Iris pigment epithelial cell (primary cell): ENCODE measurements at places on chromosomes 7 and 10.

GRCh38 chr10:70234668-70235447 lies 1.6 kb upstream of the PPA1 start:
- DNase-seq: peak; percentile 93

DNA sequence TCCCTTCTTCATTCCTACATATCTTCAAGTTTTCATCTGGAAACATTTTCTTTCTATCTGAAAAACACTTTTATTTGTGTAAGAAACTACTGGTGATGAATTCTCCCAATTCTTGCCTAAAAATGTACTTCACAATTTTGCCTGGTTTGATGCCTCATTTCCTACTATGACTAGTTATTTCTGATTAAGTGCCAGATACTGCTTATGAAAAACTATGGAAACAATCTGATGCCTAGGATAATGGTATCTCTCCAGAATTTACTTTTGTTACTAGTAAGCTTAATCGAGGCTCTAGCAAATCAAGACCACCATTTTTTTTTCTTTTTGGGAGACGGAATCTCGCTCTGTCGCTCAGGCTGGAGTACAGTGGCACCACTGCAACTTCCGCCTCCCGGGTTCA lies 31.3 kb downstream of the CACUL1 start:
- DNase-seq: peak; percentile 53

DNA sequence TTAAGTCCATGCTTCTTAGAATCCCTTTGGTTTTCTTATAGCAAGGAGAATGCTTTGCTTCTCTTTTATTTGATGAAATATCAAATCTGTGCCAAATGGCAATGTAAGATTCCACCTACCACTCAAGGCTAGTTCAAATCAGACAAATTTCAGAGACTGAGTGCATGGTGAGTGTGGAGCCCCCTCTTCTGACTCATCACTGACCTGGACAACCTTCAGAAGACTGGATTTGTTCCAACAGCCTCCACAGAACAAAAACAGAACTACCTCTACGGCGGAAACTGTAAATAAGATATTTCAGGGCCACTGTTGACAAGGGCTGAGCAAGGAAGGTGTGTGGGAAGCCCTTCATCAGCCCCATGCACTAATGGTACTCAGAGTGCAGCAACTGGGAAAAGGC lies 21.1 kb downstream of the NCAPG2 start:
- DNase-seq: peak; percentile 60

DNA sequence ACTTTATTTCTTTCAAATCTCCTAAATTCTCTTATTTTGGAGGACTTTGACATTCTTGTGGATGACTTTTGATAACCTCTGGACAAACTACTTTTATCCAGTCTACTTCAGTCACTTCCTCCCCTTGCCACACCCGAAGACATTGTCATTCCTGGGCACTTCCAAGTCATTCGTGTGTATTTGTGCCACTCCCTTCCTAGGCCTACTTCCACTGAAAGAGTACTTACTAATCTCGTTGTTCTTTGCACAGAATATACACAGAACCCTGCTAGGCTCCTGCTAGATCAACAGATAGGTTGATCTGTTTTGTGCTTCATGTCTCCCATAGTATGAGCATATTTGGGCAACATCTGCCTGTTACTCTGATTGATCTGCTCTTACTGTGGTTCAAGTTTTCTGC lies 355.4 kb downstream of the HGF start:
- peak; percentile 11 for DNase-seq

- DNase-seq: no peak
Measured at GRCh38 chr10:123722351-123722750, 56.2 kb downstream of the GPR26 start.

GRCh38 chr7:44978511-44979366 lies at the start of gene MYO1G:
MYO1G (minus strand) TSS chr7:44979015; CDS start chr7:44978961, 54 bp downstream.
- DNase-seq: no peak

GRCh38 chr10:52615756-52616394 lies 156.7 kb downstream of the MBL2 start:
- DNase-seq: peak; percentile 16

DNA sequence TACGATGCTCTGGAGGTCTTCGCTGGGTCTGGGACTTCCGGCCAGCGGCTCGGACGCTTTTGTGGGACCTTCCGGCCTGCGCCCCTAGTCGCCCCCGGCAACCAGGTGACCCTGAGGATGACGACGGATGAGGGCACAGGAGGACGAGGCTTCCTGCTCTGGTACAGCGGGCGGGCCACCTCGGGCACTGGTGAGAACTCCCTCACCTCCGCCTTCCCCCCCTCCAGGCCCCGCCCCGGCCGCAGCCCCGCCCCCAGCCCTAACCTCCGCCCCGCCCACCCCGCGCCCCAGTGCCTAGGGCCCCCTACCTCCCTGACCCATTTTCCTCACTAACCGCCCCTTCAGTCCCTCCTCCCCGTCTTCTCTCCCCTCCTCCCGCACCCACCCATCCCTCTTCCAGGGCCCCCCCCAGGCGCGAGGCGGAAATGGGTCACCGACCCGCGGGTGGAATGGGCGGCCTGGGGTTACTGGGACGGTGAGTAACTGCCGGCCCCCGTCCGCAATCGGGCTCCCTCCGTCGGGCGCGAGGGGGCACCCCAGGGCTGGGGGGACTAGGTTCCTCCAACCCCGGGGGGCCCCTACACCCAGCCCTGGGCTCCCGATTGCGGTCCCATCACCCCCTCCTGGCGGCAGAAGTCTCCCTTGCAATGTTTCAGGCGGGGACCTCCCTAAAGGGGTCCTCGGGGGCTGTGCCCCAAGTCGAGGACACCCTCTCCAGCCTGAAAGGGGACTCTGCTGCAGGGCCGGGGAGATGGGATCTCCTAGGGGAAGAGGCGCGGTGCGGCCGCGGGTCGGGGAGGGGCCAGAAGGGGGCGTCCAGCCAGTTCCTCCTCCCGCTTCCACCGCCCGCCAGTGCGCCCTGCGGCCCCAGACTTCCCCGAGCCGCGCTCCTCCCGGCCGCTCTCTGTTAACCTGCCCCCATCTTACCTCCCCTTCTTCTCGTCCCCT lies 2.1 kb downstream of the PCOLCE start:
- peak; percentile 65 for DNase-seq

DNA sequence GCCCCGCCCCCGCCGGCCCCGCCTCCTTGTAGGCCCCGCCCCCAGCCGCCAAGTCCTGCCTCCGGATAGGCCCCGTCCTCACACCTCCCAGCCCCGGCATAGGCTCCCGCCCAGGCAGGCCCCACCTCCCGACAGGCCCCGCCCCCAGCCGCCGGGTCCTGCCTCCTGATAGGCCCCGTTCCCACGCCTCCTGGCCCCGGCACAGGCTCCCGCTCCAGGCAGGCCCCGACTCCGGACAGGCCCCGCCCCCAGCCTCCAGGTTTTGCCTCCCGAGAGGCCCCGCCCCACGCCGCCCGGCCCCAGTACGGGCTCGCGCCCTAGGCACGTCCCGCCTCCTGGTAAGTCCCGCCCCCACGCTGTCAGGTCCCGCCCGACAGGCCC lies 232 bp upstream of the MICALL2 start:
- DNase-seq: peak; percentile 98

DNA sequence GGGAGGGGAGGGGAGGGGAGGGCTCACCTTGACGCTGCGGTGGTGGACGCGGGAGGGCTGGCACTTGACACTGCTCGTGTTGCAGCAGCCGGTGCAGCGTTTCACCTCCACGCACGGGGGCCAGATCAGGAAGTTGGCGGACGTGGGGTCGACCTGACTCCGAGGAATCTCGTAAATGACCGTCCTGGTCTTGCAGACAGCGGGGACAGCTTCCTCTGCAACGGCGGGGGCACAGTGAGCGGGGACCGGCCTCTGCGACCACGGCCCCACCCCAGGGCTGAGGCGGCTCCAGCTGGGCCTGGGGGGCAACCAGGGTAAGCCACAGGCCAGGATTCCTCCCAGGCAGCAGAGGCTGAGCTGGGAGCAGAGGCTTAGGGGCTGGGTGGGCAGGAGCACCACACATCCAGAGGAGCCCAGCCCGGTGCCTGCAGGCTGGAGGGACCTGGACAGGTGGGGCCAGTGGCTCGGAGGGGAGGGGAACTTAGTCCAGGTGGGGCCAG lies 8.8 kb downstream of the PDGFA start:
- DNase-seq: no peak

DNA sequence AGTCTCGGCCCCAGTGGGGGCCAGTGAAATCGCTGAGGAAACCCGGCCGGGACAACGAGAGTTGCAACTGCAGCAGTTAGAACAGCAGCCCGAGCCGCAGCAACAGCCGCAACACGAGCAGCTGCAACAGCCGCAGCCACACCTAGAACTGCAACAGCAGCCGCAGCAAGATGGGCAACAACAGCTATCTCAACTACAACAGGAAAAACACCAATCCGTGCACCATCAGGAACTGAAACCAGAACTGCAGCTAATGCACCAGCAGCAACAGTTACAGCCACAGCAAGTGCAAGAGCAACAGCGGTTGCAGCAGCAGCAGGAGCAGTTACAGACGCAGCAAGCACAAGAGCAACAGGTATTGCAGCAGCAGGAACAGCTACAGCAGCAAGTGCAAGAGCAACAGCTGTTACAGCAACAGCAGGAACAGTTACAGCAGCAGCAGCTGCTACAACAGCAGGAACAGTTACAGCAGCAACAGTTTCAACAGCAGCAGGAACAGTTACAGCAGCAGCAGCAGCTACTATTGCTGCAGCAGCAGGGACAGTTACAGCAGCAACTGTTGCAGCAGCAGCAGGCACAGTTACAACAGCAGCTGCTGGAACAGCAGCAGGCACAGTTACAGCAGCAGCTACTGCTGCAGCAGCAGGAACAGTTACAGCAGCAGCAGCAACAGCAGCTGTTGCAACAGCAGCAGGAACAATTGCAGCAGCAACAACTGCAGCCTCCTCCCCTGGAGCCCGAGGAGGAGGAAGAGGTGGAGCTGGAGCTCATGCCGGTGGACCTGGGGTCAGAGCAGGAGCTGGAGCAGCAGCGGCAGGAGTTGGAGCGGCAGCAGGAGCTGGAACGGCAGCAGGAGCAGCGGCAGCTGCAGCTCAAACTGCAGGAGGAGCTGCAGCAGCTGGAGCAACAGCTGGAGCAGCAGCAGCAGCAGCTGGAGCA lies 6.1 kb downstream of the ZNF853 start:
- no peak for DNase-seq

DNA sequence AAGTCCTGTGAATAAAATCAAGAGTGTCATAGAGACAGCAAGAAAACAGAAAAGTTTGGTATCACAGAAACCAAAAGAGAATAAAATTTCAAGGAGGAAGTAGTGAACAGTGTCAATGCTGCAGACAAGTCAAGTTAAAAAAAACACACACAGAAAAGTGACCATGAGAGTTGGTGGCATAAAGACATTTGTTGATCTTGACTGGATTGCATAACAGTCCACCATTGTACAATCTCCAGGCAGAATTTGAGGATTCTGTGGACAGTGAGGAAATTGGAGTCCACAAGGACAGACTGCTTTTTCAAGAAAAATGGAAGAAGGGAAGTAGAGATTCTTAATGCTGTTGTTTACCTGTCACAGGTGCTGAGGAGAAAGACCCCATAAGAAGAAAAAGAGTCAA lies 412.5 kb downstream of the PLXDC2 start:
- DNase-seq: no peak

GRCh38 chr10:119859420-119860258 lies 13.0 kb downstream of the MCMBP start:
- peak; percentile 62 for DNase-seq

- DNase-seq: no peak
Measured at GRCh38 chr10:49559476-49559875, 20.6 kb upstream of the ERCC6 start.

- peak; percentile 10 for DNase-seq
Measured at GRCh38 chr7:110988890-110989501, 101.9 kb upstream of the LRRN3 start.

GRCh38 chr10:128373071-128373749 lies 247.0 kb upstream of the MKI67 start:
- no peak for DNase-seq

DNA sequence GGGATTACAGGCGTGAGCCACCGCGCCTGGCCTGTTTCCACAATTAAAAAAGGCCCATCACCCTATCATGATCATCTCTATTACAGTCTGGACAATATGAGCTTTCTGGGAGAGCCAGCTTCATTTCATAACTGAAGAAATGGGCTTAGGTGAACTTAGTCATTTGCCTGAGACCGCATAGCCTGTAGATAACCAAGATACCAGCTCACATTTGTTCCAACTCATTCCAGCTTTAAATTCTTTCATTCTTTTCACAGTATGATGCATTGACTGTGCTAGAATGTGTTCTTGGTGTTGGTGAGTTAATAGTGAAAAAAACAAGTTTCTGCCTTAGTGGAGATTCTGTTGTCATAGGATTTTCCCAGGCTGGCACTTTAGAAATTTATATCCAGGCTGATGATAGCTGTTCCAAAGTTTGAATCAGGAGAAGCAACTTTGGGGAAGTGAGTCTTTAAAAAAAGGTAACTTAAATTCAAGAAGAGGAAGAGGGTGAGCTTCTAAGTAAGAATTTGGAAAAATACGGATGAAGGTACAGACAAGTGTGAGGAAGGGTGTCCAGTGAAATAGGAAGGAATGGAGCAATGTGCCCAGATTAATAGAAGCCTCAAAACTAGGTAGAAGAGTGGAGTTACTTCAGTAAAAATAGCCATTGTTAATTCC lies 2.1 kb upstream of the H2AZ2 start:
- peak; percentile 93 for DNase-seq

DNA sequence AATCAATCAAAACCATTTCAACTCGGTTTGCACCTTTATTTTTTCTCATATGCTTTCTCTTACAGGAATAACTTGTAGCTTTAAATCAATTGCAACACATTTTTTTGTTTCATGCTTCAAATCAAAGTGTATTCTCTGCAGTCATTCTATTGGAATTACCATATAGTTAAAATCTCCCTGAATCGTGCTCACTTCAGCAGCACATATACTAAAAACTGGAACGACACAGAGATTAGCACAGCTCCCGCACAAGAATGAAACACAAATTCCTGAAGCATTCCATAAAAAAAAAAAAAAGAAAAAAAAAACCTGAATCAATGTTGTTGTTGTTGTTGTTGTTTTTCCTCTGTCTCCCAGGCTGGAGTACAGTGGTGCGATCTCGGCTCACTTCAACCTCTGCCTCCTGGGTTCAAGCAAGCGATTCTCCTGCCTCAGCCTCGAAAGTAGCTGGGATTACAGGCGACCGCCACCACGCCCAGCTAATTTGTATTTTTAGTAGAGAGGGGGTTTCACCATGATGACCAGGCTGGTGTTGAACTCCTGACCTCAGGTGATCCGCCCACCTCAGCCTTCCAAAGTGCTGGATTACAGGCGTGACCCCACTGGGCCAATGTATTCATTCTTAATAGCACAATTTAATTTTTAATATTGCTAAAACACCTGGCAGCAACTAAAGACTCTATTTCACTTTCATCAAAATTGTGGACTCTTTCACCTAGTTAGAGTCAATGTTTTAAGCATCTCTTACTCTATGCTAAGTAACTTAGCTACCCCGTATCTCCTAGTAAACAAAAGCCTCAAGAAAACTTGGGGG lies 26.3 kb downstream of the ANKRD61 start:
- DNase-seq: peak; percentile 10

- DNase-seq: no peak
Measured at GRCh38 chr7:389911-390601, 100.1 kb downstream of the FOXL3 start.

DNA sequence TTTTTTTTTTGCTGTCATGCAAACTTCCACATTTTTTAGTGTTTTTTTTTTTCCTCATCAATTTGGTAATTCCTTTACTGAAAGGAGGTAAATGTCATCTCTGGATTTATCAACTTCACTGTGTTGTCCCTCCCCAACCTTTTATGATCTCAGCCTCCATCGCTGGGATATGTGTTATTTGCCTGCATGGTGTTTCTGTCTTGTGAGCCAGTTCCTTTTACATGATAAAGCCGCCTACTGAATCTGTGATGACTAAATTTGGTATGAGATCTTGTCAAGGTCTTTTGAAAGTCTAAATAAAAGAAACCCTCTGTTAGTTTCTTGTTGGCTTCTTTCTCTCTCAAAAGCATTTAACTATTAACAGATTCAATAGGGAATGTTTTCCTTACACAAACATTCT lies 39.3 kb downstream of the TAS2R41 start:
- peak; percentile 34 for DNase-seq

- DNase-seq: no peak
Measured at GRCh38 chr7:94417901-94418300, 23.2 kb downstream of the COL1A2 start.
